Stimulated activated CD8-positive, alpha-beta memory T cell treated with anti-CD3 and anti-CD28 coated beads, Interleukin-4, amount 100 ng/mL, for 1 hour (primary cell): ENCODE measurements at places on chromosomes 16 and 17.

DNA sequence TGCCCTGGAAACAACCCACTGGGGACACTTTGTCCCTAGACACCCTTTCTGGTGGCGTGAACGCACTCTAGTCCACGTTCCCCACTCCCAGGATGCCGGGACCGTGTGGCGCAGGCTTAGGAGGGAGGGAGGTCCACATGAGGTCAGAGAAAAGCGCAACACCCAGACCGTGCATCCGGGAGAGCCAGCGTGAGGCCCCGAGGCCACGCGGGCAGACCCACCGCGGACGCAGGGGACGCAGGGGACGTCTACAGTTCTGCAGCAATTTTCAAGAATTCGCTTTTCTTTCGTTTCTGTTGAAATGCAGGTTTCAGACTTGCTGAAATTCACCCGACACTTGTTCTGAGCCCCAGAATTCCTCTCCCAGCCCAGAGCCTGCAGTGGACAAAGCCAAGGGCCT lies 4.7 kb downstream of the RFNG start:
- no peak for DNase-seq

- DNase-seq: no peak
Measured at GRCh38 chr17:56850591-56850990, 16.6 kb downstream of the DGKE start.

GRCh38 chr17:41516830-41517283 lies 1.8 kb downstream of the KRT15 start:
- DNase-seq: no peak

GRCh38 chr17:19346351-19347255 lies 15.9 kb downstream of the B9D1 start:
- DNase-seq: no peak

GRCh38 chr16:13390093-13390985 lies 488.9 kb downstream of the SHISA9 start:
- no peak for DNase-seq

DNA sequence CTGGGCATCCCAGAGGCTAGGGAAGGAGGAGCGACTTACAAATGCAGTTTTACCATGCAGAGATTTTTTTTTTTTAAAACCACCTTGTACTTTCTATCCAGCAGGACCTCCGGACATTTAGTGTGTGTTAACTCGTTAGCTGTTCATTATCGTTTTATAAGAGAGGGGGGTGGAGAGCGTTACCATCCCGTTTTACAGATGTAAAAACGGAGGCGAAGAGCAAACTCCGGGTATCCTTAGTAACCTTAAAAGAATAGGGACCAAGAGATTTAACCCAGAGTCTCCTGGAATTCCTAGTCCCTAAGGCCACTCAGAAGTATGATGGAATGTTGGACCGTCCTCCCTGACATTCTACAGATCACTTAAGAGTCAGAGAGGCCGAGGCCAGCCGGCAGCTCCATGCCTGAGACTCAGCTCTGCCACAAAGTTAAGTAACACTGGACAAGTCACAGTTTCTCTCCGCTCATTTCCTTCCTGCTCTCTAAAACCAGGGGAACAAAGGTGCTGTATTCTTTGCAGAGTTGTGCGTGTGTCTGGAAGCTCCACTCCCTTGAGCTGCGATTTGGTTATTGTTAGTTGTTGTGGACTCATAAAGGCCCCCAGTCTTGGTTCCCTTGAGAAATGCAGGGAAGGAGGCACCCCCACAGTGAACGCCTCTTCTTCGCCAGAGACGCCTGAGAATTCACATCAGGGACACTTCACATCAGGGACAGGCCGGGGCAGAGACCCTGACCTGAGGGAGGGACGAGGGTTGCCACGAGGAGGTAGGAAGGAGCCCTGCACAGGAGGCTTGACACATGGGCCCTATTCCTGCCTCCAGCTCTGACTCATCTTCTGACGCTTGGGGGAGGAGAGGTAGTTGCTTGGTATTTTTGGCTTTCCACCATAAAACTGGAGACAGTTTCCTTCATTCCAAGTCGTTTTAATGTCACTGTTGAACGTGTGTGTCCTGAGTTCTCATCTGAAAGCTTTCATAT lies 1.2 kb downstream of the DUSP14 start:
- no peak for DNase-seq

DNA sequence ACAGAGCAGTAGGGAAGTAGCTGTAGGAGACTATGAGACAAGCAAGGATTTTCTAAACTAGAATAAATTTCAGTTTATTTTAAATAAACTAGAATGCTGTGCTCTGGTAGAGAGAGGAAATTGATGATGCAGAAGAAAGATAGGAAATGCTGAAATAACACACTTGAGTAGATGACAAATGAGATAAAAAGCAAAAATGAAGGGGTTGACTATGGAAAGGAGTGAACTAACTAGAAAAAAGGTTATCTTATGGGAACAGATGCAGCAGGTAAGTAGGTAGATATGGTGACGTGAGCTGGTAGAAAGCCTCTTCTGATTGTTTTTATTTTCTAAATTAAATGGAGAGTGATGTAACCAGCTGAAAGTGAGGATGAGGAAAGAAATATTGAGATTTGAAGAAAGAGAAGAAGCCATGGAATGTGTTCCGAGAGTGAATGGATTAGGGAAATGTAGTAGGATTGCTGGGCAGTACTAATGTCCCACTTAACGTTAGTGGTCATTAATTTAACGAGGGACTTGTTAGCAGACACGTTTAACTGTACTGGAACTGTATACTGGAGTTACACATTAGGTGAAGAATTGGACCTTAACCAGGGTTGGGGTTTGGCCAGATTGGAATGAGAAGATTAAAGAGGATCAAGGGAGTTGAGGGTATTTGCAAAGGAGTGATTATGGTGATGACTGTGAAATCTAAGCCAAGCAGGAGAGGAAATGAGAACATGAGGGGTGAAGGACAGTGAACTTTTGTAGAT lies 196.5 kb downstream of the TANC2 start:
- DNase-seq: no peak

DNA sequence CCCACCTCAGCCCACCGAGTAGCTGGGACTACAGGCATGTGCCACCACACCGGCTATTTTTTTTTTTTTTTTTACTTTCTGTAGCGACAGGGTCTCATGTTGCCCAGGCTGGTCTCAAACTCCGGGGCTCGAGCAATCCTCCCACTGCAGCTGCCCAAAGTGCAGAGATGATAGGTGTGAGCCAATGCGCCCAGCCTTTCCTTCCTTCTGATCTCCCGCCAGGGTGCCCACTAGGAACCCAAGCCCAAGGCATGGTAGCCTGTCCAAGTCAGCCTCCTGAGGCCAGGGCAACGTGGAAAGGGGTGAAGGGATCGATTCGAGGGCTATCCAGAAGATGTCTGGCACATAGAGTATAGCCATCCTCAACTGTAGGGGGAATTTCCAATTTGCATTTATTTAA lies 9.6 kb upstream of the CREBBP start:
- DNase-seq: no peak
